Lower leg skin (tissue), 4 donors: ENCODE measurements at places on chromosomes 16 and 17. TPM values are rescaled to one million over a fixed set of nuclear protein-coding genes. Genes with fewer than 3 reads are reported as not detected.

GRCh38 chr16:12659871-12660270 lies 143.8 kb downstream of the CPPED1 start:
- DNase-seq, result no peak

GRCh38 chr17:73654241-73654640 lies 10.0 kb upstream of the SDK2 start:
- peak; percentile 8 for DNase-seq

GRCh38 chr16:21088646-21089538 lies 61.8 kb downstream of the DNAH3 start:
- no peak for DNase-seq

SNX11 gene
- 11.1 TPM for total RNA-seq

PSKH1 gene
- 12.4 TPM for total RNA-seq

PTX4 gene
- total RNA-seq, result not detected

DNA sequence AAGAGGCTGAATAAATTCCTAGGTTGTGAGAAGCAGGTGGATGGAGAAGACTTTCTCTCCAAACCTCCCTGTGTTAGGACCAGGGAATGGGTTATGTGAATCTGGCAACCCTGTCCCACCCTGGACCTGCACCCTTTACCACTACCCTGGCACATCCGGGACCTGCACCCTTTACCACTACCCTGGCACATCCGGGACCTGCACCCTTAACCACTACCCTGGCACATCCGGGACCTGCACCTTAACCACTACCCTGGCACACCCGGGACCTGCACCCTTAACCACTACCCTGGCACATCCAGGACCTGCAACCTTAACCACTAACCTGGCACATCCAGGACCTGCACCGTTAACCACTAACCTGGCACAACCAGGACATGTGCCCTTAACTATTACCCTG lies 207.0 kb upstream of the CACNG3 start:
- DNase-seq, result no peak

FOXN1 gene
- 57.4 TPM for total RNA-seq

- DNase-seq, result no peak
Observed at GRCh38 chr16:57952909-57953308, 18.0 kb downstream of the CNGB1 start.

DNA sequence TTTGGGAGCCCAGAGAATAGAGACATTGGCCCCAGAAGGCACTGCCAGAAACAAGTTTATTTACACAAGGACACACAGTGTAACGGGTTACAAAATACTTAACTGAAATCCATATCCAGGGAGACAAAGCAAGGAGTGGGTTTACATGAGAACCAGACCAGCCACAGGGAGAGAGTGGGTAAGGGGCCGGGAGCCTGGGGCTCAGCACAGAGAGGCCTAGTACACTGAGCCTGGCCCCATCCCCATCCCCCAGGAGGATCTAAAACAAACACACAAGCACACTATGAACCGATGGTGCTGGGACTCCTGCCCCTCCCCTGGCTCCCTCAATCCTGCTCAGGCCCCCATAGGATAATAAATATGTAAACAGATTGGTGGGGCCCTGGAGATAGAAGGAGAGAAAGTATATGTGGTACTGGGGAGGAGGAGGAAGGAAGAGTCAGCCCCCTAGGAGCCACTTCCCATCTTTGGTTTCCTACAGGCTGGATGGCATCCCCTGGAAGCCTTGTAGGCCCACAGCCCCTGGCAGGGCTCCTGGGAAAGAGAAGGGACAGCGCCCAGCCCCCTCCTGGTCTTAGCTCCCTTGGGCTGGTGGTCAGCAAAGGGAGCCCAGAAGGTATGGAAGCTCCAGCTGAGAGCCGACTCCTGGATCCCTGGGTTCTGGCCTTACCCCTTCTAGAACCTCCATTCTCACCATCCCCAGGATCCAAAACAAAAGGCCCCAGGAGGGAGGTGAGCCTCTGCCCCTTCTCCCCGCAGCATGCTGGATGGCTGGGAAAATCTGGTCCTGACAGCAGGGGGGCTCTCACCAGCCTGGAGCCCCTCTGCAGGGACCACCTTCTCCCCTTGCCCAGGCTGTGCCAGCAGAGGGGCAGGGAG lies 6.4 kb downstream of the G6PC3 start:
- DNase-seq, result no peak

DNA sequence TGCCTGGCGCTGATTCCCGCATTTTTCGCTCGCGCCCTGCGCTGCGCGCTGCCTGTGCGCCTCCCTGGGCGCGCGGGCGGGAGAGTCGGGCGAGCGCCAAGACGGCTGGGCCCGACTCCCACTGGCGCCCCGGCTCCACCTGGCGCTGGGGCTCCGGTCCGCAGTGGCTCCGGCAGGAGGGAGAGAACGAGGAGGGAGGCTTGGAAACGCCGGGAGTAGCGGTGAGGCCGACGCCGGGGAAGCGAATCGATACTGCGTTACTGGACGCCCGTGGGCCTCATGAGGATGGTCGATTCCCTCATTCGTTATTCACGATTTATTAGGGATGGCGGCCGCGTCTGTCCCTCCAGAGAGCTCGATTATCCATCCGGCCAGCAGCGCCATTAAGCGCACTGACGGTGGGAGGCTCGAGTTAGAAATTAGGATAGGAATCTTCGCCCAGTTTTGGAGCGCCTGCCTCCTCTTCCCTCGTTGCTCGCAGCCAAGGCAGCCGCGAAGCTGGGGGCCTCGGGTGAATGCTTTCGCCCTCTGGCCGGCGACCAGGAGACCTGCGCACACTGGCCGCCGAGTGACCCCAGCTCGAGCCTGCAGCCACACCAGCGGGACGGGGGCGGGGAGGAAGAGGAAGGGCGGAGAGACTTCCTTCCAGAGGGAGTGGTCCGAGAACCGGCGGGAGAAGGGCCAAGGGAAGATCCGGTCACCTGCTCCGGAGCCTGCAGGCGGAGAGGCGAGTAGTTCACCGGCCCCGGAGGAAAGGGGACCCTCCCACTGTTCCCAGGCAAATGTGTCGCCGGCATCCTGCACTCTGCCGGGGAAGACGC lies 1.3 kb upstream of the PCGF2 start:
- DNase-seq, result peak; percentile 97
